ENCODE measurements at places on chromosomes 1 and 21.

GRCh38 chr1:165834881-165835280, 7.5 kb downstream of the UCK2 start:
- DNase-seq: no peak

DNA sequence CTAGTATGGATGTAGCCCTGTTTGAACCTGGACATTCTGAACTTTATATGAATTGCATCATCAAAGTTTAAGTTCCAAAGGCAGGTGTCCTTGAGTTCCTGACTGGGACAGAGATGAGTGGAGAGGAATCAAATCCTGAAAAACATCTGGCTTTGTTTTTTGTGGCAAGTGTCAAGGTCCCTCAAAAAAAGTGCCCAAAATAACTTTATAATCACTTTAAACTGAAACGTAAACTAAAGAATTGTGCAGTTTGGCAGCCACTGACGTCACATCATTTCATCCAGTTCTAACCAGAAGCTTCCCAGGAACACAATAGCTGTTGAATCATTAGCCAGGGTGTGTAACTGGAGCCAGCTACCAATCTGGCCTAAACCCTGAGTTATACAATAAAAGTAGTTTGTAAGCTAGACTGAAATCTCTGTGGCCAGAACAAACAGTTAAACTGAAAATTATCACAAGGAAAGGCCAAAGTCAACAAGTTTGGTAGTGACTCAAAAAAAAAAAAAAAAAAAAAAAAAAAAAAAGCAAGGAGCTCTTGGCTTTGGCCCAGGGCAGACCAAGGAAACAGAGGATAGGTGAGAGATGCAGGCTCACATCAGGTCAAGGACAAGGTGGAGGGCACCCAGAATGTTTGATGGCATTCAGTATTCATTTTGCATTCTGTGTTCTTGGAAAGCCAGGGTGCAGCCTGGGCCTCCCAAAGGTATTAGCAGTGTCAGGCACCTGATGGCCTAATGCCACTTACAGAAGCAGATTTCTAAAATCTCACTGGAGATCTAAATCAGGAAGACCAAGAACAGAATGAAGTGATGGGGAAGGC, 74.3 kb downstream of the TNFSF18 start:
- DNase-seq: peak; percentile 48

DNA sequence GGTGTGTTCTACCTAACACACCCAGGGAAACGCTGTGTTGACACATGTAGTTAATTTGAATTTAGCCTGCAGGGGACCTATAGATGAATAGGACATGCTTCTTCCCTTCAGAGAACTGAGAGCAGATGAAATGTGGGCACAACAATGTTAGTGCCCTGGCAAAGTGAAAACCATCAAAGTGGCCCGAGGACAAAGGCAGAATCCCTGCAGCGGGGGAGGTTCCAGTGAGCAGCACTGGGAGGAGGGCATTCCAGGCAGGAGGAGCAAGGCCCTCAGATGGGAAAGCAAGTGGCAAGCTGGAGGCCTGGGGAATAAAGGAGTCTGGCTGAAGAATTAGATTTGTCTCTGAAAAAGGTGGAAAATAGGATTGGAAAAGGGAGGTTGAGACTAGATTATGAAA, 37.2 kb downstream of the C1orf94 start:
- no peak for DNase-seq

- DNase-seq: no peak
Observed at GRCh38 chr1:17480846-17481245, 41.4 kb upstream of the RCC2 start.

DNA sequence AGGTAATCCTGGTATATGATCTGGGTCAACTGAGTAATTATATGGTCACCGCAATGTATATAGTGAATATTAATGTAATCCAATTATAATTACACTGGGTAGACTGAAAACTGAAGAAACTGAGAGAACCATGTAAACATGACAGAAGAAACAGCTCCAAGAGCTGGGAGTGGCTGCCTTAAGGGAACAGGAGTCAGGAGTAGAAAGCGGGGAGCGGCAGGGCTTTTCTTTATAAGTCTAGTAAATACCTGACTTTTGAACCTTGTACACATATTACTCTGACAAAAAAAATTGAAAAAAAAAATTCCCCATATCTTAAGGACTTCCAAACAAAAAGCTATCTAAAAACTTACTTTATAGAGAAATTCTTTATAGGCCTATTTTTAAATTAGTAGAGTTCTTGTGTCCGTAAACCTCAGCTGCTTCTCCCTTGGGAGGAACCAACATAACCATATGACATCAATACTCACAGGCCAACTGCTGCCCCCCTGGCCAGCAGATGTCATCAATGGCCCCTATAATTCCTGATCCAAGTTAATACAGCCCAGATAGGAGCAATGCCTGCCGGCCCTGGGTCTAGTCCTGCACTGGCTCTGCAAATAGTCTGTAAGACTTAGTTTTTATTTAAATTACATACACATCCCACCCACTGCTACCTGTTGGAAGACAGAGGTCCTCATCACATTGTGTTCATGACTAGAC, 33.8 kb downstream of the THAP3 start:
- DNase-seq: no peak

- no peak for DNase-seq
Observed at GRCh38 chr21:31329456-31330143, 14.5 kb downstream of the TIAM1 start.

GRCh38 chr1:10724948-10725847, 71.2 kb downstream of the CASZ1 start:
- DNase-seq: no peak

DNA sequence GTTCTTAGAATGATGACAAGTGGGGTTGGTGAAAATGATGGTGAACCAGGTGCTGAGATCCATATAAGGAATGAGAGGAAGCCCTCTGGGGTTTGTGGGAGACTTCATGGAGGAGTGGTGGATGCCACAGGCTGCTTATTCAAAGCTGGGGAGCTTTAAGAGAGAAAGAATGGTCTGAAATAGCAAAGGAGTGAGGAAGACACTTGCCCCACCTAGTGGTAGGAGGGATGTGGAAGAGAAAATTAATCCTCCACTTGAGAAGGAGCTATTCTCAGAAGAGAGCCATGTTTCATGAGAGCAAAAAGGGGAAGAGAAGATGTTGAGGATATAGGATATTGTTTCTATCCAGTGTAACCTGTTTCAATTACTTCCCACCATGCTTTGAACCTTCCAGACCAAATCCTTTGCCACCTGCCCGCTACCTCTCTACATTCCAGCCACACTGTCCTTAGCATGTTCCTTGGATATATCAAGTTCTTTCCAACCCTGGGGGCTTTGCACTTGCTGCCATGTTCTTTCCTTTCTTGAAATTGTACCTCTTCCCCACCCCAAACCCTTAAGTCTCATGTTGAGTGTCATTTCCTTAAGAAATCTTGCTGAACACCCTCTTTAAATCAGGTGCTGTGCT, 19.6 kb upstream of the ZNF648 start:
- DNase-seq: peak; percentile 21

DNA sequence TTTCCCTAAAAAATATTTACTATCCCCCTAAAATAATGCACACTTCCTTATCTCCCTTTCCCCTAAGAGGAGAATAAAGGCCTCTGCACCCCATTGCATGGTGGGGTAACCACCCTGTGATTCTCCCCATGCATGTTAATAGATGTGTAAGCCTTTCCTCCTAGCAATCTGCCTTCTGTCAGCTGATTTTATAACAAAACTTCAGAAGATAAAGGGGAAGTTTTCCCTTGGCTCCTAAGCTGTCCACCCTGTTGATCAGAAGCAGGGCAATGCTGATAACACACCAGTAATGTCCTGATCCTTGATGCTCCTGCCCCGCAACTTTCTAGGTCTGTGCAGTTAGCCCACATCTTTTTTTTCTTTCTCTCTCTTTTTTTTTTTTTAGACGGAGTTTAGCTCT, 11.4 kb upstream of the RNF187 start:
- no peak for DNase-seq

DNA sequence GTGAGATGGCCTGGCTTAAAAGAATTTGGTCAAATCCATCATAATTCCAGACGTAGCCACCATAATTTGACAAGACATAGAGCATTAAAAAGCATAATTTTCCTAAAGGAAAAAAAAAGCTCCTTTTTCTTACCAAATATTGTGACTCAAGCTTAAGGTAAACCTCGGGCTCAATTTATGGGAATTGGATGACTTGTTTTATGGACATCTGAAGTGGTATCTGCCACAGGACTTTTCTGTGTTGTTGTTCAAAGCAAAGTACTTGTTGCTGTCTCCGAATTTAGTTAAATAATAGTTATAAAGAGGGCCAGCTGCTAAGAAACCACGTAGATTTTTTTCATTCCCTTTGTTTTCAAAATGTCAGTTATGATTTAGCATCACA, 1.1 kb downstream of the MPZL1 start:
- DNase-seq: peak; percentile 12

- DNase-seq: peak; percentile 75
Observed at GRCh38 chr1:2151252-2151651, 43.3 kb downstream of the FAAP20 start.

DNA sequence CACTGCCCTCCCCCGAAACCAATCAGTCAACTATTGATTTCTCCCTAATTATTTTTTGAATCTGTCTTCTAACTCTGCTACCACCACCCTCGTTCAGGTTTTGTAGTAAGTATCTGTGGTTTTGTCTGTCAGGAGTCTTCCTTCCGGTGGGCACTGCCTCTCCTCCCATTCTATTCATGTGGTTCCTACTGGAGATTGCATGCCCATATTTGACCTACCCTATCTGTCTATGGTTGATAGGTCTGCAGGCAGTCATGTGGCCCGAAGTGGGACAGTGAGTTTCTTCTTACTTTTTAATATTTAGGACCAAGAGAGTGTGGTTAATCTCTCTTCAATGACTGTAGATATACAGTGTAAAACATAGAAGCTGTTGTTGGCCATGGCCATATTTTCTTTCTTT, 17.8 kb upstream of the MAST2 start:
- DNase-seq: no peak

- no peak for DNase-seq
Observed at GRCh38 chr1:10178597-10179405, 31.6 kb upstream of the KIF1B start.
